ENCODE measurements at places on chromosomes 13 and 19. TPM values are rescaled to one million over a fixed set of nuclear protein-coding genes. Genes with fewer than 3 reads are reported as not detected.

The IL4I1 gene
- 1.2 TPM for total RNA-seq

The MISP gene
- total RNA-seq, result 95.7 TPM

The ANKRD24 gene
- total RNA-seq, result 0.23 TPM

The CEACAM7 gene
- total RNA-seq, result not detected

The GRK1 gene
- total RNA-seq, result 0.02 TPM

The ZNF468 gene
- total RNA-seq, result 0.44 TPM

The PPM1N gene
- total RNA-seq, result 6.3 TPM

The ZNF625 gene
- not detected for total RNA-seq

The ZNF793 gene
- not detected for total RNA-seq

All from A549 treated with DMSO at 1 μM for 4 hours (cell line).